SJCRH30 (cell line): ENCODE measurements at places on chromosomes 1 and 21.

DNA sequence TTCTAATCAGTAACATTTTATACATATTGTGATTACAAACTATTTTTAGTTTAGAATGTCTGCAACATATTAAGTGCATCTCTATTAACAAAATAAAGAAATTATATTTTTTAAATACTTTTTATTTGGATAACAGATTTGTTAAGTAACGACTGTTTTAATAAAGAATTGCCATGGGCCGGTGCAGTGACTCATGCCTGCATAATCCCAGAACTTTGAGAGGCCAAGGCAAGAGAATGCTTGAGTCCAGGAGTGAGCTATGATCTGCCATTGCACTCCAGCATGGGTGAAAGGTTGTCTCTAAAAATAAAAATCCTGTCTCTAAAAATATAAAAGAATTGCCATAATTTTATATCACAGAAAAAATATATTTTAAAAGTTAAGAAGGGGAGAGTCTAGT, 4.1 kb downstream of the LRRIQ3 start:
- no peak for DNase-seq

- DNase-seq = no peak
Measured at GRCh38 chr1:179817056-179817455, 60.5 kb downstream of the TOR1AIP2 start.

- DNase-seq = no peak
Measured at GRCh38 chr1:226644541-226645176, 94.4 kb downstream of the ITPKB start.

DNA sequence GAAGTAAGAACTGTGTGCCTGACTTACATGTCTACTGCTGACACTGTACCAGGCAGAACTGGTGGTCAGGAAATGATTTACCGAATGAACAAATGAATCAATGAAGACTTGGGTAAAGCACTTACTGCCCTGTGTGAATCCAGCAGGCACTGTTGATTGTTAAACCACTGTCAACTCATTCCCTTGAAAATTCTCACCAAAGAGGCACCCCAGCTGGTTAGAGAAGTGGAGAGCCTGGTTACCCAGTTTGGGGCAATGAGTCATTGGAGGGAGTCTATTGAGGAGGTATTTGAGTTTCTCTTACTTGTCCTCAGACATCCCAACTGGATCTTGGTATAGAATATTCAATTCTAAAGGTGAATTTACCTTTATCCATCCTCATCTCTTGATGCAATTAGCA, 34.2 kb downstream of the JUN start:
- DNase-seq = no peak

GRCh38 chr1:66374148-66374547, 159.8 kb upstream of the SGIP1 start:
- no peak for DNase-seq

- peak; percentile 45 for DNase-seq
Measured at GRCh38 chr1:6625584-6626149, 999 bp downstream of the THAP3 start.

- DNase-seq = no peak
Measured at GRCh38 chr1:155295942-155296267, 5.3 kb downstream of the PKLR start.

DNA sequence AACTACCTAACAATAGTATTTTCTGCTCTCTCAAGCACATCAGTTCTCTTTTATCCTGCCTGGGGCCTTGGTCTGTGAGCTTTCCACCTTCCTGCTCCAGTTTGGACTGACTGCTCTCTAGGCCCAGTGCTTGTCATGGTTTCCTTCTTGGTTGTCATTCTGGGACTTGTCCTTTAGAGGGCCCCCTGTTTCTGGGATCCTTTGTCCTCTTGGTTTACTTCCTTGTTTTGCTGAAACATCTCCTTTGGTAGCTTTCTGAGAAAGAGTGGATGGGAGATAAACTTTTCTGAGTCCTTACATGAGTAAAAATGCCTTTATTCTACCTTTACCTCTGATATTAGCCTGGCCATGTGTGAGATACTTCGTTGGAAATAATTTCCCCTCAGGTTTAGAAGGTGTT, 4.7 kb downstream of the SLC1A7 start:
- DNase-seq = no peak

GRCh38 chr1:99680270-99680669, 34.4 kb downstream of the PALMD start:
- no peak for DNase-seq

GRCh38 chr21:29712818-29713217, 227.0 kb downstream of the GRIK1 start:
- no peak for DNase-seq

- peak; percentile 86 for DNase-seq
Measured at GRCh38 chr1:33384040-33384812, 46.7 kb downstream of the PHC2 start.

DNA sequence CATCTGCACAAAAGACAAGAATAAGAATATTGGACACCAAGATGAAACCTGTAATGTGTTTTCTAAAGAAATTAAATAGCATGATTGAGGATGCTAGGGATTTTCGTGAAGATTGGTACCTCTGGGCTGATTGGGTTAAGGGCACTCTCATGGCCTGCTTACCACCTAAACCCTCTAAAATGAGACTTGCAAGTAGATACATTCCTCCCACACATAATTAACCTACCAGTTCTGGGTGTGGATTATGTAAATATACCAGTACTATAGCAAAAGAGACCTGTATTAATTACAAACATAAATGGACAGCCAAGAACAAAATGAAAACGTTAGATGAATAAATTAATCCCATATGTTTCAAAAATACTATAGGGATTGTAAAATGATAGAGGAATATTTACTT, 1069.6 kb upstream of the B3GALT2 start:
- no peak for DNase-seq

DNA sequence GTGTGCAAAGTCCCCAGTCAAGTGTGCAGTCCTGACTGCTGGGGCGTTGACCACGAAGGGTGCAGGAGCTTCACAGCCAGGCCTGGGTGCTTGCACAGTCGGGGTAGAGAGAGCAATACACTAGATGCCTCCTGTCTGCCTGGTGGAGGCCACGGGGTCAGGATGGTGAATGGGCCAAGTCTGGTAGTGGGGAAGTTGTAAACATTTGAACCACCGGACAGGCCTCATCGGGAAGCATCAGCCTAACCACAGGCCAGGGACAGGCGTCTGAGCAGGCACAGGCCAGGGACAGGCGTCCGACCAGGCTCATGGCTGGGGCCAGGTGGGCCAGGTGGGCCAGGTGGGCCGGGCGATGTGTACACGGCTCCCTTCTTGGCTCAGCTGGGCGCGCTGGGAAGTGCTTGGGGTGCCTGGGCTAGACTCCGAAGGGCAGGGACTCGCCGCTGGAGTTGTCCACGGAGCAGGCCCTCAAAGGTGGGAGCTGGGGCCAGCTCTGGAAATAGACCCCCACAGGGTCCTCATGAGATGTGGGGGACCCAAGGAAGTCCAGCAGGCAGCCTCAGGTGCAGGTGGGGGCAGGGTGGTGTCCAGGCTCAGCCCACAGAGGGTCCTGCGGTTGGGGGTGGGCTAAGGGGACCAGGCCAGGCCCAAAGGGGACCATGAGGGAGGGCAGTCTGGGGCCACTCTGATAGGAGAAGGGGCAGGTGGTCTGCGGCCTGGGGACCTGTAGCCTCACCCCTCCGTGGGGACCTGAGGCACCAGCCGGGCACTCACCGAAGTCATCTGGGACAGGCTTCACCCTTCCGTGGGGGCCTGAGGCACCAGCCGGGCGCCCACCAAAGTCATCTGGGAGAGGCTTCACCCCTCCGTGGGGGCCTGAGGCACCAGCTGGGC, 15.0 kb downstream of the COL6A1 start:
- DNase-seq = peak; percentile 1

DNA sequence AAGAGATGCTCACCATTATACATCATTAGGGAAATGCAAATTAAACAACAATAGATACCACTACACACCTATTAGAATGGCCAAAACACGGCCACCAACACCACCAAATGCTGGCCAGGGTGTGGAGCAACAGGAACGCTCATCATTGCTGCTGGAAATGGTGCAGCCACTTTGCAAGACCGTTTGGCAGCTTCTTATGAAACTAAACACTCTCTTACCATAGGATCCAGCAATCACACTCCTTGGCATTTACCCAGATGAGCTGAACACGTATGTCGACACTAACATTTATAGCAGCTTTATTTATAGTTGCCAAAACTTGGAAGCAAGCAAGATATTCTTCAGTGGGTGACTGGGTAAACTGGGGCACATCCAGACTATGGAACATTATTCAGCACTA, 28.9 kb upstream of the ADARB1 start:
- DNase-seq = no peak

DNA sequence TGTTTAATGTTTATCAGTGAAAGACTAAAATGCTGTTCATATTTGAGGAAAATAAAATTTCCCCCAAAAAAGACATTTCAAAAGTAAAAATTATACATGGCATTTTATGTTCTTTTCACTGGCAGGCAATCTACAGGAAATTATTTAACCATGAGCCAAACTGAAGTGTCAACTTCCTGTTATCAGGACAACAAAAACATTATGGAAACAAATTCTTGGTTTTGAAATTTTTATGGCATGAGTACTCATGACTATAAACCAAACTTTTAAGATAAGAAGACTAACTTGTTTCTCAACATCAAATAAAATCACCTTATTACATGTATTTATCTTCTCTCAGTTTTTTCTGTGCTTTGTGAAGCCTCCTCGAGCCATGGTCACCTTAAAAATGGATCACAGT, 698.6 kb downstream of the LTN1 start:
- DNase-seq = no peak

GRCh38 chr1:179141592-179142251, 59.9 kb downstream of the TOR3A start:
- no peak for DNase-seq

GRCh38 chr1:213065800-213066199, 14.8 kb downstream of the RPS6KC1 start:
- DNase-seq = no peak

DNA sequence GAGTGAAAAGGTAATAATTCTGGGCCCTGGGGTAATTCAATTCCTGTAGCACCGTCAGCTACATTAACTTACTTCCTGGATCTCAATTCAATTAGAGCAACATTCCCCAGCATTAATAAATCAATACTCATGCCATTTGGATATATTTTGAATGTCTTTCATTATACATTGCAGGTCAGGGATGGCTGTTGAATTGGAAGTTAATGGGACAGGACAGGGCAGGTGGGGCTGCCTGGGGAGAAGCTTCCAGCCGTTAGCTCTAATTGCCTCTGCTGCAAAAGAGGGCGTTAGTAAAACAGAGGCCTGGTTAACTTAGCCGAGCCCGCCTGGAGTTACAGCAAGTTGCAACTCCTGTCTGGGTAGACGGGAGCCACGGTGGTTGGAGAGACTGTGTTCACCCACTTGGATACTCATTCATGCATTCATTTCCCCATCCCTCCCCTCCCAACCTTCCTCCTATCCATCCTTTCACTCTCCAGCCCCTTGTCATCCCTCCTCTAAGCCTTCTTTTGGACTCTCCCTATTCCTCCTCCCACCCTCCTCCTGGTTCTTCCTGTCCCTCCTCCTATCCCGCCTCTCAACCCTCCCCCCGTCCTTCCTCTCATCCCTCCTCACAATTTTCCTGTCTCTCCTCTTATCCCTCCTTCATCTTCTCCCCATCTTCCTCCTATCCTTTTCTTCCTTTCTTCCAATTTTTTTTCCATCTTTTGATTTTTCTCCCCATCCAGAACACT, 137.6 kb upstream of the RUNX3 start:
- no peak for DNase-seq

DNA sequence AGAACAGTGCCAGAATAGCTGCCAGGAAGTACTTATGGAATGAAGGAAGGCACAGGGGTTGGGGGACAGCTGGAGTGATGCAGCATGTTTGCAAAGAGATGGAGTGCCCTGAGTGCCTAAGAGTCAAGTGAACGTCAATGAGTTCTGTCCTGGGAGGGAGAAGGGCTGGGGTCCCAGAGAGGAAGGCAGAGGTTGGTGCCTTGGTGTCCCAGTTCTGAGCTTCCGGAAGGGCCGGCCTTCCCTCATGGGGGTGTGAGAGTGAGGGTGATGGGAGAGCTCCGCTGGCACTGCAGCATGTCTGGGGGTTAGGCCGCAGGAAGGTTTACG, 17.6 kb downstream of the NES start:
- DNase-seq = no peak

GRCh38 chr1:237205400-237206064, 163.5 kb downstream of the RYR2 start:
- no peak for DNase-seq

DNA sequence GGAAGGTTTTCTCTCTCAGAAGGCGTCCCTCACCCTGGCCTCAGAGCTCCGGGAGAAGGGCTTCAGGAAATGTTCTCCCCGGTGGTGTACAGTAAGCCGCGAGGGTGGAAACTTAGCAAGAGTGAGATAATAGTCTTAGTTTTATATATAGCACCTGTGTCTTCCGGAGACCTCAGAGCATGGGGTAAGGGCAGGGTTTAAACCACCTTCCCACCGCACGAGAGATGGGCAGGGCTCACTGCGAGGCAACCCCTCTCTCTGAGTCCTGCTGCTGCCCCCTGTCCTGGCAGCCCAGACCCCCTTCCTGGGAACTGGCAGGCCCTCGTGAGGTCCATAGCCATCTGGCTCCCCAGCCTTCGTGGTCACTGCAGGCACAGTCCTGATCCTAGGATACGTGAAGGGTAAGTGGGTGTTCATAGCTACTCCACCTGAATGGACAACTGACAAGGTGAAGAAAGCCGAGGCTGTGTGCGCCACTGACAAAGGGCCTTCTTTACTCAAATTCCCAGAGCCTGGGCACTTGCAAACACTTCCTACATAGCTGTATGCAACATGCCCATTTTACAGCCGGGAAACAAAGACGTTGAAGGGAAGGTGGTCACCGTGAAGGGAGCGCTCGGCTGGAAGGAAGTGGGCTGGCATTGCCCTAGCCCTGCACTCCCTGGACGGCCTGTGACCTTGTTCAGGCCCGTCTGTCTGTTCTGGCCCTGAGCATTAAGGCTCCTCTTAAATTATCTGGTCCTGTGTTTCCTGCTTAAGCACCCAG, 26.9 kb downstream of the ITPKB start:
- DNase-seq = no peak

- no peak for DNase-seq
Measured at GRCh38 chr1:46755121-46755520, 36.2 kb upstream of the EFCAB14 start.

GRCh38 chr1:161367684-161368400, at the start of gene CFAP126:
CFAP126 (minus strand) TSS chr1:161367876; CDS start chr1:161367868, 8 bp downstream.
- peak; percentile 27 for DNase-seq

GRCh38 chr1:65189576-65190115, 41.6 kb downstream of the AK4 start:
- DNase-seq = no peak

DNA sequence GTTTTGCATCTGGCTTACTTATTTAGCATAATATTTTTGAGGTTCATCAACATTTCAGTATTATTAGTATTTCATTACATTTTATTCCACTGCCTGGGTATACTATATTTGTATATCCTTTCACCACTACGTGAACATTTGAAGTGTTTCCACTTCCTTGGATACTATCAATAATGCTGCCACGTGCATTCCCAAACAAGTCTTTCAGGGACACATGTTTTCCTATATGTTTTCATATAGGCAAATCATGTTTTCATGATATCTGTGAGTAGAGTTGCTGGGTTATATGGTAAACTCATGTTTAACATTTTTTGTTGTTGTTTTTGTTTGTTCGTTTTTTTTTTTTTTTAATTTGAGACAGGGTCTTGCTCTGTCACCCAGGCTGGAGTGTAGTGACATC, 380.1 kb downstream of the OMA1 start:
- DNase-seq = no peak

GRCh38 chr21:27298465-27298864, 331.6 kb upstream of the ADAMTS5 start:
- no peak for DNase-seq
